Caki2 (cell line): ENCODE measurements at places on chromosomes 5 and 9. TPM values are rescaled to one million over a fixed set of nuclear protein-coding genes. Genes with fewer than 3 reads are reported as not detected.

The TOPORS gene
- 9.8 and 9.9 TPM in 2 replicates for total RNA-seq

The VPS13A gene
- 2.6 and 4.6 TPM in 2 replicates for total RNA-seq

DNA sequence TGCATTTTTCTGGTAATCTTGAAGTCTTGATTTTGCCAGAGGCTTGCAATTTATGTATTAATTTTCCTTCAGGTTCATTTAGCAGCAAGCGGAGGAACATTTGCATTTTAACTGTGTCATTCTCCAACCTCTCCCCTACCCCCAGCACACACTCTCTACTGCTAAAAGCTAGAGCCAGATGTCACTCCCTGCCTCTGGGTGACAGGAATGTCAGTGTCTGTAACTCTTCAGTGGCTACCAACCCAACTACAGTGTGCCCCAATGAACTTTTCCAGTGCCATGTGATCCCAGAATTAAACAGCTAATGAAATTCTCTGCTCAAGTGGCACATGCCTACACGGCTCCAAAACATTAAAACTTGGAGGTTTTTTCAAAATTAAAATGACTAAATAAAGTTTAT lies 260.3 kb downstream of the GOLPH3 start:
- peak; percentile 48 for DNase-seq

GRCh38 chr9:112380825-112381221 lies 915 bp downstream of the HSDL2 start:
- peak; percentile 19 for DNase-seq

- no peak for DNase-seq
These were observed 2.4 kb upstream of the STOM start for GRCh38 chr9:121372239-121373010.

DNA sequence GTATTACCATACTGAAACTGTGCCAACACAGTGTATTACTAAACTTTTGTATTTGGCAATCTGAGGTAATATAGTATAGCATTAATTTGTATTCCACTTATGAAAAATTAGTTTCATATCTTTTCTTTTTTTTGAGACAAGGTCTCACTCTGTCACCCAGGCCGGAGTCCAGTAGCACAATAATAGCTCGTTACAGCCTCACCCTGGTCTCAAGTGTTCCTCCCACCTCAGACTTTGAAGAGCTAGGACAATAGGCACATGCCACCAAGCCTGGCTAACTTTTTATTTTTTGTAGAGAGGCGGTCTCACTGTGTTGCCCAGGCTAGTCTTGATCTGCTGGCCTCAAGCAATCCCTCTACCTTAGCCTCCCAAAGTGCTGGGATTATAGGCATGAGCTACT lies 36.1 kb downstream of the POLK start:
- no peak for DNase-seq

- DNase-seq, result no peak
These were observed 716 bp downstream of the PROB1 start for GRCh38 chr5:139394123-139394653.

DNA sequence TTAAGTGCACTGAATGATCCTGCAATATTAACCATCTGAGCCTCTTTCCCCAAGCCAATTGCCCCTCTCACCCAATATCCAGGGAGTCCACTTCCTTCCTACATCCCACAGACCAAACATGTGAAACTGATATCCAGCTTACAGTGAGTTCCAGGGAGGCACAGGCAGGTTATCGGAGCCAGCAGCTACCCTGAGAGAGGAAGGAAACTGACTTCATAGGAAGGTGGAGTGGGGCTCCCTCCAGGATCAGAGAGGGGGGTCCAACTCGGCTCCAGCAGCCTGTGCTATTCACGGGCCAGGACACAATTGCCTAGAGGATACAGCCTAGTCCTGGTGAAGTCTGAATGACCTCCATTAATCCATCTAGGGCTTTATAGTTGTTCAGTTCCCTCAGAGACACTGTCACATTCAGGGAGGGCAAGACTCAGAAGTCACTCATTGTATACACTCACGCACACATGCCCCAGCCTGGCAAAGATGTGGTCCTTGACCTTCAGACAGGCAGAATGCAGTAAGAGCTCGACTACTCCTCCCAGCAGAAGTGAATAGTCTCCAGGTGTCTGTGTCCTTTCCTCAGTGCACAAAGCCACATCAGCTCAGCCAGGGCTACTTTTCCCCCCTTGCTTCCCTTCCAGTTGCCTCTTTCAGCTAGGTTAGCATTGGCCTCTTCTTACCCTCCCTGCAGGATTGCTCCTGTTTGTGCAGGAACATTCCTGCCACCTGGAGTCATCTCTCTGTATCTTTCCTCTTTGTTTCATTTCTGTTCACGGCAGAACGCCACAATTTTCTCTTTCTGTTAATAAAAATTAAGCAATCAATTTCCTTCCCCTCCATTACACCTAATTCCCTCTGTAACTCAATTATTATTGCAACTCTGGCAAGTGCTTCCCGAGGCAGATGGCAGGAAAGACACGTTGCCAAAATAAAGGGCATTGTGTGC lies 501.7 kb downstream of the ARHGEF28 start:
- no peak for DNase-seq

DNA sequence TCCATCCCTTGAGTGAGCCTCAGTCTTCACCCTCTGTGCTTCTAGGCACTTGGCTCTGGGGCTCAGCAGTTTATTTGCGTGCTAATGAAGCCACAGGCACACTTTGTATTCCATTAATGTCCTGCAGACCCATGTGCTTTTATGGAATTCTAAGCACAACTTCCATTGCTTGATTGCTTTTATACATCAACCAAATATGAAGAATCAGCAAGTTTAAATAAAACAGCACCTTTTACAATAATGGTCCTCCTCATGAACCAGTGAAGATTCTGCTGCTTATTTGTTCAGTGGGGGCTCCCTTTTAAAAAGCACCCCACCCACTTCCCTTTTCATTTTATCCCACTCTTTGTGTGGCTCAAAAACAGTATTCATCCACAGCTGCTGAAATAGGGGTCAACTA lies 60.2 kb downstream of the DCP2 start:
- no peak for DNase-seq

DNA sequence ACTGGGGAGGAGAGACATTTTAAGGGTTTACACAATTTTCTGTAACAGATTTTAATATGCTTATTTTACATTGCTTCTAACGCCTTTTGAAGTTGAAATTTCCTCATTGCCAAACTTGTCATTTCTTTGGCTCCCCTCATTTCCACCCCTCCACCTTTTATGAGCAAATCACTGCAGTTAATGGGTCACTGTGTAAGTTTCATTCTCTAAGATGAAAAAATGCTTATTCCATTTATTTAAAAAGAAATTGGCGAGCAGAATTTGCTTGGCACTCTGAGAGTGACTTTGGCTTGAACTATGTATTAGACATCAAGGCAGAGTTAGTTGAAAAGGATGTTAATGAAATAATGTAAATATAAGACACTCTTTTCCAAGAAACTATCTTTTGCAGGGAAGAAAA lies 66.6 kb downstream of the ITGA1 start:
- DNase-seq, result no peak
